ENCODE measurements at places on chromosomes 3 and 15. TPM values are rescaled to one million over a fixed set of nuclear protein-coding genes. Genes with fewer than 3 reads are reported as not detected.

The EFHB gene
- total RNA-seq = 1.0 TPM

The MED12L gene
- 0.45 TPM for total RNA-seq

The ROBO2 gene
- total RNA-seq = not detected

The CPEB1 gene
- total RNA-seq = 3.3 TPM

The OSBPL10 gene
- total RNA-seq = 19.6 TPM

The NOX5 gene
- total RNA-seq = 0.13 TPM

The TMCO5A gene
- total RNA-seq = not detected

The SLC9A9 gene
- 0.23 TPM for total RNA-seq

The NCKIPSD gene
- 8.8 TPM for total RNA-seq

The ACKR2 gene
- not detected for total RNA-seq

The ACTRT3 gene
- 3.0 TPM for total RNA-seq

The ZNF385D gene
- not detected for total RNA-seq

The ROPN1B gene
- not detected for total RNA-seq

The FOXB1 gene
- not detected for total RNA-seq

The BFSP2 gene
- total RNA-seq = not detected

The SPINT1 gene
- total RNA-seq = 0.82 TPM

The FBXW12 gene
- not detected for total RNA-seq

The CIAO2A gene
- 111 TPM for total RNA-seq

The SPSB4 gene
- 0.15 TPM for total RNA-seq

The ACTC1 gene
- total RNA-seq = 0.16 TPM

The BUB1B gene
- total RNA-seq = 25.8 TPM

The UBAP1L gene
- 1.3 TPM for total RNA-seq

The TERC gene
- total RNA-seq = not detected

The CHRNA7 gene
- 3.5 TPM for total RNA-seq

The RNF168 gene
- total RNA-seq = 3.5 TPM

The MESP2 gene
- 0.24 TPM for total RNA-seq

The GOLGA8M gene
- 0.07 TPM for total RNA-seq

The GRAMD2A gene
- total RNA-seq = 0.16 TPM

The GOLGA8G gene
- not detected for total RNA-seq

The RASL12 gene
- total RNA-seq = 0.13 TPM

The PLA2G4B gene
- 1.6 TPM for total RNA-seq

The TIPIN gene
- 21.8 TPM for total RNA-seq

The MINAR1 gene
- 0.61 TPM for total RNA-seq

The GPR62 gene
- not detected for total RNA-seq

The CNTN4 gene
- total RNA-seq = not detected

The STAG1 gene
- total RNA-seq = 10.4 TPM

The DPPA4 gene
- total RNA-seq = not detected

The PTPN23 gene
- total RNA-seq = 21.1 TPM

The PLSCR5 gene
- not detected for total RNA-seq

The ARPIN gene
- total RNA-seq = 12.5 TPM

The CELF6 gene
- total RNA-seq = 0.12 TPM

The B3GALNT1 gene
- total RNA-seq = 0.17 TPM

The CPA3 gene
- not detected for total RNA-seq

The BRK1 gene
- total RNA-seq = 178 TPM

The CNTN3 gene
- not detected for total RNA-seq

The LIPH gene
- total RNA-seq = 5.1 TPM

The ZNF619 gene
- 2.4 TPM for total RNA-seq

The PSTPIP1 gene
- not detected for total RNA-seq

The MUC13 gene
- total RNA-seq = 7.1 TPM

The FGD5 gene
- not detected for total RNA-seq

The LRTM1 gene
- not detected for total RNA-seq

The HGD gene
- 16.4 TPM for total RNA-seq

The OR5K2 gene
- total RNA-seq = not detected
